CD4-positive, alpha-beta T cell treated with Interleukin-17A for 1 hour (primary cell): ENCODE measurements at places on chromosomes 7 and 10.

DNA sequence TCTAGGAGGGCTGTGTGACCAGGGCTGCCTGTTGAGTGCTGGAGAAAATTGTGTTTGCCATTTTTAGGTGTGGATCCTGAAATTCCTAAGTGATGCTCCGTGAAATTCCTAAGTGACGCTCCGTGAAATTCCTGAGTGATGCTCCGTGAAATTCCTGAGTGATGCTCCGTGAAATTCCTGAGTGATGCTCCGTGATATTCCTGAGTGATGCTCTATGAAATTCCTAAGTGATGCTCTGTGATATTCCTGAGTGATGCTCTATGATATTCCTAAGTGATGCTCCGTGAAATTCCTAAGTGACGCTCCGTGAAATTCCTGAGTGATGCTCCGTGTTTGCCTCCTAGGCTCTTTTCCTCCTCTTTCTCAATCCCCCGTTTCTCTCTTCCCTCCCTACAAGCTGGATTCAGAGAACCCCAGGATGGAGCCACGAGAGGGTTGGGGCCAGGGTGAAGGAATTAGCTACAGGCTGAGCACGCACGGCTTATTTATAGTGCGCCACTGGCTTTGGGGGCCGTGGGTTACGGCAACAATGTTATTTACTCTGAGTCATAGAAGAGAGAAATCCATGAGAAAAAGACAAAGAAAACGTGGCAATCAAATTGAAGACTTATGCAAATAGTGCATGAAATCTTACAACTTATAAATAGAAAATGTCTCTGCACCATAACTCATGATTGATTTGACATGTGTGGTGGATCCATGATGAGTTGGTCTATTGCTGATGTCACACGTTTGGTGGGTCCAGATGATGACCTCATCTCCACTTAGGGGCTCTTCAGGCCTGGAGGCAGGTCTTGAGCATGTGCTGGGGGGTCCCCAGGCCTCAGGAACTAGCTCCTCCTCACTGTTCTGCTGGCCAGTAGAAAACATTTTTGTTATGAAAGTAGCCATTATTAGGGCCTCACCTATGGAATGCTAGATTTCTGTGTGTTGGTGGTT is 224.6 kb downstream of the WDR37 start:
- DNase-seq: no peak

DNA sequence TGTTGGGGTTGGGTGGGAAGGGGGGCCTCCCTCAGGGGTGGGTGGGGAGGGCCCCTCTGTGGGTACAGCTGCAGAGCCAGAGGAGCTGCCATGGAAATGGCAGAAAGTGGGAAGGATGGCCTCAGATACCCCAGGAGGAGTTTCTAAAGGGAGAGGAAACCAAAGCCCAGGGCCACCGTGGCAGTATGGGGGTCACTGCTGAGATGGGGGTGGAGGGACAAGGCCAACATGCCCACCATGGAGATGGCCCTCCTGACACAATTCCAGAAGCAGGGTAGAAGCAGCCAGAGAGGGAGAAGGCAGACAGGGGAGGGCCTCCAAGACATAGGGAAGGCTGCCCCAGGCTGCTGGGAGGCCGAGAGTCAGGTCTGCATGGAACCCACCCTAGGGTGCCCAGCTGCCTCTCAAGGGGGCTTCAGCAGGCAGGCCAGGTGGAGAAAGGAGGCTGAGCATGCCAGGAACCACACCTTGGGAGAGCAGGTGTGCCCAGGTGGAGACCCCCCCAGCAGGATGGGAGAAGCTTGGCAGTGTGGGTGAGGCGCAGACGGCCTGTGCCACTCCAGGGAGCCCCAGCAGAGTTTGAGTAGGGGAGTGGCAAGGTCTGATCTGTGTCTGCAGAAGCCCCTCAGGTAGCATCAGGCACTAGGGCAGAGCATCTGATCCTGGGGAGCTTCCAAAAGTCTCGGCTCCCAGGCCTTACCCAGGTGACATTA is 146.8 kb downstream of the ARHGAP22 start:
- no peak for DNase-seq

DNA sequence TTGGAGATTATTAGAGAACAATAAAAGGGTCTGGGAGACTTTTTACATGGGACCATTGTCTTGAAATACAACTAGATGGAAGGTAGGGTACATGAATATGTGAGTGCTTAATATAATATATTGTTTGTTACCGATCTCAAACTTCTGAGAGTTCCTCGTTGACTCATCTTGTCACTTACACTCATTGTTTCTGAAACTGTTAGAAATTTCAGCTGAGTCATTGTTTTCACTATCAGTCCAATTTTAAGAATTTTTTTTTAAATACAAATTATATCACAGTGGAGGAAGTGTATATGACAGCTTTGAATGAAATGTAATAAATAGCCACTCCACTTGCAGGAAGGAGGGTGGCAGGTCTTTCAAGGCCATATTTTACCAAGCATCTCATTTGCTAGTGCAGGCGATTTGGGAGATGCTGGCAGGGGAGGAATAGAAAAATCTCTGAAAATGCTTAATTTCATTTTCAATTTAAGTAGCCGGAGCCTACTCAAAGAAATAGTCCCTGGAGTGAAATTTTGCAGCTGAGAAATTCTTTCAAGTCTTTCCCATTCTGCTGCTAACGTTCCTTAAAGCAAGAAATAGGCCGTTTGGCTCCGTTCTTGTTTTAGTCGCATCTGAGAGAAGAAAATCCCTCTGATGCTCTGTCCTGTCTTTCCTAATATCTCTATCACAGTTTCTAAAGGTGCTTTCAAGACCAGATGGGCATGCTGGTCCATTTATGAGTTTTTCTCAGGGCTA is 1404.2 kb upstream of the CELF2 start:
- DNase-seq: no peak

GRCh38 chr7:142611566-142612236 is 137.6 kb upstream of the PRSS1 start:
- DNase-seq: peak; percentile 21

GRCh38 chr7:151776876-151777494 is 99.9 kb downstream of the PRKAG2 start:
- DNase-seq: no peak

DNA sequence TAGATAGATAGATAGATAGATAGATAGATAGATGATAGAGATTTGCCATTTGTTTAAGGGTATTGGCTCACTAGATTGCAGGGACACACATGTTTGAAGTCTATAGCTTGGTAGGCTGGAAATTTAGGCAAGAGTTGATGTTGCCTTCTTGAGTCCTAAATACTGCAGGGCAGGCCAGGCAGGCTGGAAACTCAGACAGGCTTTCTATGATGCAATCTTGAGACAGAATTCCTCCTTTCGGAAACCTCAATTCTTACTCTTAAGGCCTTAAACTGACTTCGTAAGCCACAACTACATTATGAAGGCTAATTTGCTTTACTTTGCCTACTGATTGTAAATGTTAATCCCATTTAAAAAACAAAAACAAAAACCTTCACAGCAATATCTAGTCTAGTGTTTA is 322.9 kb upstream of the AKR1E2 start:
- DNase-seq: no peak

- no peak for DNase-seq
Measured at GRCh38 chr10:124740369-124741280, 3.6 kb downstream of the FAM53B start.

DNA sequence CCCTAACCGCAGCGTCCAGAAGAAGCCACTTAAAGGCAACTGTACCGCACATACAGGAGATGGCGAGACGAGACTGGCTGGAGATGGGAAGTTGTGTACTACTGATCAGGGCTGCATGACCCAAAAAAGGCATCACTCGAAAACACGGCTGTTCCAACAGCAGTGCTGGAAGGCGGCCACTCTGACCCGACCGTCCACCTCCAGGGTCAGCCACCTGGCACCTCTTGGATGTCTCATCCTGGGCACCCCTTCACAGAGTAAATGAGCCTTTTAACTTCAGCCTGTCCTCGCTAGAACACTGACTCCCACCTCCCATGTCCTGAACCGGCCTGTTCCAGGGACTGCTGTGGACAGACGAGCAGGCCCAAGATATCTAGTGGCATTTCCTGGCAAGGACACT is 180.7 kb downstream of the DIP2C start:
- no peak for DNase-seq

DNA sequence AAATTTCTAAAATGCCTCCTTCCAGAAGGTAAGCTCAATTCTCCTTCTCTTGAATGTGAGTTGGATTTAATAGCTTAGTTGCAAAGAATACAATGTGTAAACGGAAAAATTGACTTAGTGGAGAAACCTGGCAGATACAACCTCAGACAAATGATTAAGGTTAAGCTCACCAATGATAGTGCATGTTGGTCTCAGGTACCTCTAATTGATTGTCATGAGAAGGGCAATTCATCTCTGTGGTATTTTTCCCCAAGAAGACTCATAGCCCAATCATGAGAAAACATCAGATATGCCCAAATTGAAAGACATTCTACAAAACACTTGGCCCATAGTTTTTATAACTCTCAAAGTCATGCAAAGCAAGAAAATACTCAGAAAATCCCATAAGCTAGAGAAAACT is 36.2 kb upstream of the TMEM106B start:
- no peak for DNase-seq

DNA sequence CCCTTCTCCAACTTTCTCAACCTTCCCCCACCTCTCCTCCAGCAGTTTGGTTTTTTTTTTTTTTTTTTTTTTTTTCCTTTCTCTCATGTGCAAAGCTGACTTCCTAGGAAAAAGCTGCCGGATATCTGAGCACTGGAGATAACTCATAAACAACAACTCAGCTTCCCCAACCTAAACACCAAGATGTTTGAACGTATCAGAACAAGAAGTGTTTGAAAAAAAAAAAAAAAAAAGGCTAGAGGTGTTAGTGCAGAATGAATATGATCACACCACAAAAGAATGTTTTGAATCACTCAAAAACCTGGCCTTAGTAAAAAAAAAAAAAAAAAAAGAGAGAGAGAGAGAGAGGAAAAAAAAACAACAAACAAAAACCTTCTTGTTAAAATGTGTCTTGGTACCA is 11.2 kb downstream of the GATA3 start:
- no peak for DNase-seq

DNA sequence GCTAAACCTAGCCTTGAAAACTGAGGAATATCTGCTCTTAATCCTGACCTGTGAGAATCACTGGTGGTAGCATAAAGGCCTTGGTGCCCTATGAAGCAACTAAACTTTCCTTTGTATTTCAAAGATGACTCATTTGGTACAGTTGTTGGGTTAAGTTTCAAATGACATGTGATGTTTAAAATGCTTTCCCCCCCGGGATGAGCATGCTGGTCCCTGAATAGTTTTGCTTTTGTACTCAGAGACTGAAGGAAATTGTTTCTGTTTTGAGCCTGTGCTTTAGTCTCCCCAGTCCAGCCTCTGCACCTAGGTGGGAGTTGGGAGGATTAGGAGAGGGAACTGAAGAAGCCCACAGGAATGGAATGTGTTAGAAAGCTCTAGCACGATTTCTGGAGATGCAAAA is 258.9 kb upstream of the NPY start:
- DNase-seq: no peak

- no peak for DNase-seq
Measured at GRCh38 chr10:118259288-118259906, 82.7 kb downstream of the FAM204A start.

GRCh38 chr10:17644485-17644943 is 563 bp downstream of the STAM start:
- DNase-seq: no peak

- no peak for DNase-seq
Measured at GRCh38 chr10:90914992-90915765, 5.7 kb downstream of the ANKRD1 start.

DNA sequence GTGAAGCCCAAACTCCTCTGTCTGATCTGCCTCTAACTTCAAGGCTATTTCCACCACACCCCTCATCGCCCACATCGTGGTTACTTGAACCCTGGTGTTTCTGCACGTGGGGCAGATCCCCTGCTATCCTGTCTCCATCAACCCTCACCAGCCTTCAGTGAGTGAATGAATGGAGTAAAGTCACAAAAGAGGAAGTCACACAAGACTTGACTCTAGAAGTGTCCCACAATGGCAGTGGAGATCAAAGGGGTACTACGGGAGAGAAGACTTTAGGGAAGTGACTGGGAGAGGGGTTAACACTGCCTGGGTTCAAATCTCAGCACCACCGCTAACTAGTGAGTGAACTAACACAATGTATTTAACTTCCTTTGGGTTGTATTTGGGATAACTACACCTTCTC is 85.9 kb downstream of the COBL start:
- DNase-seq: no peak

- DNase-seq: no peak
Measured at GRCh38 chr7:69019437-69019836, 578.8 kb upstream of the AUTS2 start.

- DNase-seq: no peak
Measured at GRCh38 chr10:125260260-125260659, 99.9 kb upstream of the CTBP2 start.

DNA sequence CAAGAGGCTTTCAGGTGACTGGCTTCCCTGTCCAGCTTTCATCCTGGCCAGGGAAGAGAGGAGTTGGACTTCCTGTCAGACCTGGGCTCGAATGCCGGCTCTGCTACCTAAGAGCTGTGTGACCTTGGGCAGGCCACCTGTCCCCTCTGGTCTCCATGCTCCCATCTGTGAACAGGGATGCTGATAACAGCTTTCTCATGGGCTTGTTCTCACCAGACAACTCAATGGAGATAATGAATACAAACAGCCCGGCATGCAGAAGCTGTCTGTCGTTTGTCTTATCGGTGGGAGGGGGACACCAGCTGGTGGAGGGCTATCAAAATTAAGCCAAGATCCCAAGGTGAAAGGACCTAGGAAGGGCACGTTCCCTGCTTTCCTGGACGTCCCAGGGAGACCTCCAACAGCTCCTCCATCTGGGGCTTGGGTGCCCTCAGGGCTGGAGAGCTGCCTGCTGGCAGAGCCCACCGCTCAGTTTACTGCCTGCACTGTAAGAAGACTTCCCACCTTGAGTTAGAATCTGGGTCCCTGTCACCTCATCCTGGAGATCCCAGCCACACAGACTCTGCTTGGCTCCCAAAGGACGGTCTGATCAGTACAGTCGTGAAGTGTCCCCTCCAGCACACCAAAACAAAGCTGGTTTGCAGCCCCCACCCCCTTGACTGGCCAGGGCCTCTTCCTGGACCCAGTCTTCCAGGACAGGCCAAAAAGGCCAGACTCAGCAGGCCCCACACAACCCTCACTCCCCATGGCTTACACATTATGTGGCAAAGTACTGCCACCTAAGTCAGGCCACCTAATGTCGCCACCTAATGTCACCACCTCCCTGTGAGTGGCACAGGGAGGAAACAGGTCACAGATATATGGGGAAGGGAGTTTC is 40.9 kb downstream of the PPIF start:
- DNase-seq: no peak

DNA sequence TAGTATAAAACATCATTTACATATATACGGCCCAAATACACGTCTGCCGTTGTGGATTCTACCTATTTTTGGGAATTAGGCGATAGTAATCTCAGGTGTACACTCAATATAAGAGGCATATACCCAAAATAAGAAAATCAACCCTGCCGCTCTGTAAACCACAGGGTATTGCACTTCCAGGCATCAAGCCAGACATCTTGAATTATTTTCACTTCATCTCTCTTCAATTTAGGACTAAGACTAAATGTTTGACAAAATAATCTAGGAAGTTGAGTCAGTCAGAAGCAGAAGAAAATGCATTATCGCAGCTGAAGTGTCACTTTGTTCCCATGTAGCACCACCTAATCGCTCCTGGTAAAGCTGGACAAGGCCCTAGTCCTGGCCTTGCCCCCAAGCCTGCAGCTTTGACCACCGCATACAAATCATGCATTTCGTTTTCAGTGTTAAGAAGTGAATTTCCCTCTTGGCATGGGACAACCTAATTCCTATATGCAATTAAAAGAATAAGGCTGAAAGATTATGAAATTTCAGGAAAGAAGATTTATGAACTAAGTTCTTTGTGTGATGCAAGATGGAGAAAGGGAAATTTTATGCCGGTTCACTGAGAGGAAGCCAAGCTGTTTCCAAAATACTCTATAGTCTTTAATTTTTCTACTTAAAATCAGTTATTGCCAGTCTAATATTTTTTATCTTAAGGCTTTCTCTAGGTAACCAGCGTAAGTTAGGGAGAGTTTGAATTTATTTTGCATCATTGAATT is 26.0 kb downstream of the CABCOCO1 start:
- DNase-seq: no peak
